ENCODE measurements at places on chromosomes 2 and 18. TPM values are rescaled to one million over a fixed set of nuclear protein-coding genes. Genes with fewer than 3 reads are reported as not detected.

Gene RND3
- 40.0 TPM for total RNA-seq

Gene ARL4C
- total RNA-seq = 20.4 TPM

Gene ZNF892
- 10.2 TPM for total RNA-seq

Gene STARD6
- not detected for total RNA-seq

Gene NEU4
- 0.99 TPM for total RNA-seq

Gene CROCC2
- total RNA-seq = 0.18 TPM

Gene LIPG
- 32.1 TPM for total RNA-seq

Gene NDUFS1
- total RNA-seq = 75.2 TPM

Gene CCDC141
- 8.2 TPM for total RNA-seq

Gene RFTN2
- total RNA-seq = 12.9 TPM

Gene EIF2AK2
- 34.8 TPM for total RNA-seq

Gene COLEC12
- total RNA-seq = 31.6 TPM

Gene REG3G
- total RNA-seq = not detected

Measured in metanephros (tissue), 2 donors.